MCF 10A (cell line): ENCODE measurements at places on chromosomes 13 and 19. TPM values are rescaled to one million over a fixed set of nuclear protein-coding genes. Genes with fewer than 3 reads are reported as not detected.

SOHLH2 gene
- total RNA-seq: 1.2 and 1.6 TPM in 2 replicates

- peak; percentile 83 for DNase-seq
Observed at GRCh38 chr19:10543420-10544241, at the start of gene ATG4D. TSS of gene ATG4D (plus strand) at chr19:10543904. CDS start at chr19:10544091, 187 bp downstream.

DNA sequence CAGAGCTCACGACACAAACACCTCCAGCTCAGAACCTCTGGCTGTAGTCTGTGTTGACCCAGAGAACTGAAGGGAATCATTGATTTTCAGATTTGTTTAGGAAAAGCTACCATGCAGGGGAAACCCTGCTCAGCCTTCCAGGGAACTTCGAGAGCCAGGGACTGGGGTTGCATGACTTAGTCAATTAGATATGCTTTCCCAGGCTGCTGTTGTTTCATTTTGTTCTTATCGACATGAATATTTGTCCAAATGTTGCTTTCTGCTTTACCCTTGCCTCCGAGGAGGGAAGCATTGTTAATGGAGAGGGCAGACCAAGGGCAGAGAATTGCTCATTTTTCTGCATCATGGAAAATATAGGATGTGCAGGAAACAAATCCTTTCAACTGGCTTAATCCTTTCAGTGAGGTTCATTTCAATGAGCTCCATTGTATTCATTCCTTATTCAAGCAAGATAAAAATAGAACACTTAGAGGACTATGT, 82.5 kb downstream of the KLF5 start:
- no peak for DNase-seq

- DNase-seq: peak; percentile 25
Observed at GRCh38 chr13:46983881-46984280, 87.0 kb upstream of the HTR2A start.

LRG1 gene
- 0.33 and 0.56 TPM in 2 replicates for total RNA-seq
